ENCODE measurements at places on chromosomes 16 and 17.

GRCh38 chr17:19705201-19705600 is 11.2 kb downstream of the SLC47A2 start:
- no peak for DNase-seq

DNA sequence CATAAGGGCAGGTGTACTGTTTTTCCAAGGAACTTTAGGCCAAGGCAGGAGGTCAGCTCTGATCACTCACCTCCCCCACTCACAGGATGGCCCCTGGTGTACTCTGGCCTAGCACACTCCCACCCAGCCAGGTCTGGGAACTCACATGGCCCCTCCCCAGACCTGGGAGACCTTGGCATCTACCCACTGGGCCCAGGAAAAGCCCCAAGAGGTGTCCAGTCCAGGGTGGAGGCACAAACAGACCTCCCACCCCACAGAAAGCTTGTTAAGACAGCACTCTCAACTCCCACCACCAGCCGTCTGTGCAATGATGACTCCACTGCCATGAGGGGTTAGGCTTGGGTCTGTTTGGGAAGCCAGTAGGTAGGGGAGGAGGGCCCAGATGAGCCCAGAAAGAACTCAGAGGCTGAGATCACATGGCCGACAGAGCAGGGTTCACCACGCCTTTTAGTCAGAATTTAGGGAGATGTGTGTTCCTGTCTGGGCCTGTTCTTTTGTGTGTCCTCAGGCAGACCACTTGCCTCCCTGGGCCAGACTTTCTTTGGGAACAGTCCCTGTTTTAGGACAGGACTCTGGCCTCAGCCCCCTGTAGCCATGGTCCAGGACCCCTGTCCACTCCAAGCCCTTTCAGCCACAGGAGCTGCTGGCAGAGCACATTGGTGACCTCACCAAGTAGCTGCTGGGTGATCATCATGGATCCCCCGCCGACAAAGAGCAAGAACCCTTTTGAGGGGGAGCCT is 12.1 kb upstream of the CBFB start:
- DNase-seq: no peak

DNA sequence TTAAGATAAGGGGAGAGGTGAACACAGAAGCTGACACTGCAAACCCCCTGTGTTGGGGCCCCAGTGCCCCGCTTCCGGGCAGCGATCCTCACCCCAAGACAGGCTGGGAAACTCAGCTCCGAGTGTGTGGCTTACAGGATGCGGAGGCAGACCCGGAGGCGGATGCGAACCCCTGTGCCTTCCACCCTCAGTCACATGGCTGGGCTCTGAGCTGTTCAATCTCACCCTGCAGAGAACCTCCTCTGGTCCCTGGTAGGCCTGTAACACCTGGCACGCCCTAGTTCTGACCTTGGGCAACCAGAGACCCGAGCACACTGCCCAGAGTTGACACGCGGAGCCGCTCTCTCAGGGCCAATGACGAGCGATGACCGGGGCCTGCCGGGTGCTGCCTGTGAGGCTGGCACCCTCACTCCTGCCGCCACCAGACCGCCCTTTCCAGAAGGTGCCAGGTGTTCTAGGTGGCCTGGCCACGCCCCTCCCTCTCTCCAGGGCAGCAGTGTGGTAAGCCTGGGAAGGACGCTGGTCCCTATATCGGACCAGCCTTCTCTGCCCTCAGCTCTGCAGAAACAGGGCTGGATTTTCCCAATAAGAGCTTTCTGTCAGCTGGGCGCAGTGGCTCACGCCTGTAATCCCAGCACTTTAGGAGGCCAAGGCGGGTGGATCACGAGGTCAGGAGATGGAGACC is 23.3 kb downstream of the MEAK7 start:
- DNase-seq: no peak

- no peak for DNase-seq
Measured at GRCh38 chr17:1888741-1889140, 58.9 kb downstream of the RPA1 start.

GRCh38 chr17:66343531-66344078 is 41.2 kb downstream of the PRKCA start:
- DNase-seq: peak; percentile 85

GRCh38 chr16:1002399-1003166 is 21.0 kb downstream of the SOX8 start:
- peak; percentile 82 for DNase-seq

DNA sequence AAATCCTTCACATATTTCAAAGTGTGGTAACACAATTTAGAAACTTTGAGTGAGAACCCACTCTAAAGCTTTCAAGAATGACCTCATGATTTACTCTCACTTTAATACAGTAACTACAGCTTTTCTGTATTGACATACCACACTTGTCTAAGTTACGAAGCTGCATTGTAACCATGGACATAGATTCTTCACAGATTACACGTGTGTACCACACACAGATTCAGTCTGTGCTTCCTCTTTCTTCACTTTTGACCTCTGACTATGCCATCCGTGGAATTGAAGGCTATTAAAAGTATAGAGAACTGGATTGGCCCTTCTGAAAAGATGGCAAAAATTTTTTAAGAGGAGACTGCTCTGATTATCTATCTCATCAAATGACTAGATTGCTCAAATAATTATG is 172.7 kb downstream of the TANC2 start:
- DNase-seq: peak; percentile 51

DNA sequence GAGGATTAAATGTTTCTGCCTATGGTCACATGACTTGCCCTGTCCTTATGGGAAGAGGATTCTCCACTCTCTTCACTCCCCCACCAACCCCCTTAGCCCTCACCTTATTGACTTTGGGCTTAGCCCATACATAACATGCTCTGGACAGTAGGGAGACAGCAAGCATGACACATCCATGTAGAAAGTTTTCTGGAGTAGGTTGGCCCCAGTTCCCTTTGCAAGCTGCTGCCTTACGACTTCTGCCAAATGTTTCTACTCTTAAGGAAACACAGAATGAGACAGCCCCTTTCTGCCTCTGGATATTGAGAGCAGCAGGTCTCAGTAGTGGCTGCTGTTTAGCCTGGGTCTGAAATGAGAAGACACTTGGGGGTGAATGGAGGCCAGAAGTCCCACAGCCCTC is 282.2 kb downstream of the MAP2K6 start:
- no peak for DNase-seq

GRCh38 chr17:61075988-61076387 is 323.7 kb upstream of the TBX2 start:
- DNase-seq: no peak

- DNase-seq: no peak
Measured at GRCh38 chr17:81964081-81964849, 3.3 kb upstream of the NOTUM start.

- no peak for DNase-seq
Measured at GRCh38 chr17:7497228-7497627, 13.1 kb downstream of the POLR2A start.

DNA sequence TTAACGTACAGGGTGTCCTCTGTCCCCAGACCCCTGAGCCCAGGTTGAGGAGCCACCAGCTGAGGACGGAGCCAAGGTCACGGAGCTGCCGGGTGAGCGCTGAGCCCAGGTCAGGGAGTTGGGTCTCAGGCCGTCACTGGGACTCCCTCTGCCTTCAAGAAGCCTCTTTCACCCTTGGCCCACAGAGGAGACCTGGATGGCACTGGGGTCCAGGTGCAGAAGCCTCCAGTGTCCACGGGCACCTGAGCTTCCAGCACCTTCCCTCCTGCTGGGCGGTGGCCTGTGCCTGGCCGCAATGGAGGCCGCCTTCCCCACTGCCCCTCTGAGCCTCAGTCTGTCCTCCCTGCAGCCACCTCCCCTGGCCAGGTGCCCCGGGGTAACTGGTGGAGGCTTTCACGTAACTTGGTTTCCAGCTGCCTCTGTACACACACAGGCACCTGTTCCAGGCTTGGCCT is 31.6 kb upstream of the CDH15 start:
- DNase-seq: no peak

DNA sequence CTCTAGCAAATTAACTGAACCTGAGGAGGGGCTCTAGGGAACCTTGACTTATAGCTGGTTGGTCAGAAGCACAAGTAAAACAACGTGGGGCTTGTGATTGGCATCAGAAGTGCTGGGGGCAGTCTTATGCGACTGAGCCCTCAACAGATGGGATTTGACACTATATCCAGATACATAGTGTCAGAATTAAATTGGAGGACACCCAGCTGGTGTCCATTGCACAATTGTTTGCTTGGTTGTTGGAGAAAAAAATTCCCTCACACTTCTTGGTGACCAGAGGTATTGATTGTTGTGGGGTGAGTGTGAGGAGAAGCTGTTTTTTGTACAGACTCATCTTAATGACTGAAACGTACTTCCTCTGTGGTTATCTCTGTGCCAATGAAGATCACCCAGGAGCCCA is 59.7 kb downstream of the NTN1 start:
- no peak for DNase-seq

DNA sequence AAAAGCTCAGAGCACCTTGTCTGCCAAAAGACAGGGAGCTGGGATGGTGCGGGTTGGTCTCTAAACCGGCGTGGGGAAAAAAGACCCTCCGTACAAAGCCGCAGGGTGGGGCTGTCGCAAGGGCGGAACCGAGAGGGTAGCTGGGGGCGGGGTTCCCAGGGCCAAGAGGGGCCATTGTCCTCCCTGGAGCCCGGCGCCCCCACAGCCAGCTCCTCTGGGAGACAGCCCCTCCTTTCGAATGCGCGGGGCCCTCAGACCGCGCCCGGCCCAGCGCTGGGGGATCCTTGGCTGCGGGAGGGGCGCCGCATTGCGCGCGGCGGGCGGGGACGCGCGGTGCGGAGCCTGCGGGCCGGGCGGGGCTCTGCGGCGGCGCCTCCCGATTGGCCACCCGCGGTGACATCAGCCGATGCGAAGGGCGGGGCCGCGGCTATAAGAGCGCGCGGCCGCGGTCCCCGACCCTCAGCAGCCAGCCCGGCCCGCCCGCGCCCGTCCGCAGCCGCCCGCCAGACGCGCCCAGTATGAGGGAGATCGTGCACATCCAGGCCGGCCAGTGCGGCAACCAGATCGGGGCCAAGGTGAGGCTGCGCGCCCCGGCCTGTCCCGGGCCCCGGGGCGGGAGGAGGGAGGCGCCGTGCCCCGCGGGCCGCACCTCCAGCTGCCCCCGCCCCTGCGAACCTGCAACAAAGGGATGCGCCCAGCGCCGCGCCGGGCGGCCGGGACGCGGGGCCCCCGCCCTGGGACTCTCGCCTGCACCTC is at the start of gene TUBB3:
Gene TUBB3 (plus strand): TSS at position 459 of the 756 bp plus-strand sequence. CDS start 60 bp downstream, at position 519.
- peak; percentile 84 for DNase-seq

- DNase-seq: no peak
Measured at GRCh38 chr16:49494891-49495566, 121.4 kb downstream of the C16orf78 start.

DNA sequence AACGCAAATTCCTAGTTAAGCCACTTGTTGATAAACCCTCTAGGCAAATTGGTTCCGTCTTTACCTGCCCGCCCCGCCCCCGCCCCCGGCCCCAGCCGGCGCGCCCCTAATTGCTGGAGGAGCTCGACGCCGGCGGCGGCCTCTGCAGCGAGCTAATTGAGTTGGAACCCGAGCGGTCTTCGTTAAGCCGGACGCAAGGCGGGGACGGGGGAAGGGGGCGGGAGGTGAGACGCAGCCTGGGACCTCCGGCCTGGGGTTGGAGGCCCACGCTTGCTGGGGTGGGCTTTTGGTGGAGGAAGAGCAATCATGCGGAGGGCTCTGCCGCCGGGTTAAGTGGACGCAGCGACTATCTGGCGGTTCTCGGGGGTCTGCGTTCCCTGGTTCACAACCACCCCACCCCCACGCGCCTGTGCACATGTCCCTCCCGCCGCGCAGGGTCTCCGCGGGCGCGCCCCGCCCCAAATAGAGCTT is 12.7 kb upstream of the FOXF1 start:
- no peak for DNase-seq

DNA sequence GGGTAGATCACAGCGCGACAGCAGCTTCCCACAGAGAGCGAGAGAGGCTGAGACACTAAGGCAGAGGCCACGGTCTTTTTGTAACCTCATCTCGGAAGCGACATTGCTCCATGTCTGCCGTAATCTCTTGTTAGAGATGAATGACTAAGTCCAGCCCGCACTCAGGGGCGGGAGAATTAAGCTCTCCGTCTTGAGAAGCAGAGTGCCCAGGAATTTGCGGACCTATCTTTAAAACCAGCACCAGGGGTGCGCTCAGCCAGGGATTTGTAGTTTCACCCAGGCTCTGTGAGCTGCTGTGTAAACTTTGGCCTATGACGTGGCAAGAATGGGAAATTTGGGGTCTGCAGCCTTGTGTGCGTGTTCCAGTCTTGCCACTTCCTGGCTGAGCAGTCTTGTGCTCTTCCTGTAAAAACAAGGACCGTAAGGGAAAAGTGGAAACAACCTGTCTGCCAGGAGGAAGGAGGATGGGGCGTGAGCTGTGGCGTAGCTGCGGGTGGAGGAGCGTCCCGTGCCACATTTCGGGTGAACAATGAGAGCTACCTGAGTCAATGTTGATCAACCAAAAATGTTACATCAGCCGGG is 16.0 kb upstream of the JPH3 start:
- peak; percentile 79 for DNase-seq

DNA sequence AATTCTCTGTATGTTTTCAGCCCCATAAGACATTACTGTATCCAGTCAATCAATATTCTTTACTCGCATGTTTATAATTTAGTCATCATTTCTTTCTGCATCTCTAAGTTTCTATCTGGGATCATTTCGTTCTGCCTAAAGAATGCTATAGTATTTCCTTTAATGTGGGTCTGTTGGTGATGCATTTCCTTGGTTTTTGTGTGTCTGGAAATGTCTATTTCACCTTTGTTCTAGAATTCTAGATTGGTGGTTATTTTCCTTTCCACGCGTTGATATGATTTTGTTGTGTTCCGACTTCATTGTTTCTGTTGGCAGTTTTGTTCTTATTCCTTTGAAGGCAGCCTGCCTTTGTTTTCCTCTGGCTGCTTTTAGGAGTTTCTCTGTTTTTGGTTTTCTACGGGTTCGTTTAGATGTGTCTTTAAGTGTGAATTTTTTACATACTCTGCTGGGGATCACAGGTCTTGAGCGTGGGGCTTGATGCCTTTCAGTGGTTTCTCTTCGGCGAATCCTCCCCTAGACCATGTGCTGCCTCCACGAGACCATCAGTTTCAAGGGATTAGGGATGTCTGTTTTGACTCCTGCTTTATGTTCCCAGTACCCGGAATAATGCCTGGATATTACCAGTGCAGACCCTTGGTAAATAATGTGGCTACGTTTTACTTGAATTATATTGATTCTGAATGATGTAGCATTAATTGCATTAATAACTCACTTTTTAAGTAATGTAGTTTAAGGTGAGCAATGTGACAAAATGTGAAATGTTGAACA is 23.5 kb downstream of the POLR3E start:
- DNase-seq: no peak

- DNase-seq: no peak
Measured at GRCh38 chr17:52681480-52681879, 523.0 kb upstream of the CA10 start.

- no peak for DNase-seq
Measured at GRCh38 chr17:50108556-50108955, 13.4 kb downstream of the PDK2 start.

- peak; percentile 32 for DNase-seq
Measured at GRCh38 chr16:3625911-3626732, 14.7 kb upstream of the SLX4 start.

- DNase-seq: no peak
Measured at GRCh38 chr17:31111183-31111582, 16.4 kb downstream of the NF1 start.
